ENCODE measurements at places on chromosomes 11 and 22.

- DNase-seq: no peak
These were observed 2.6 kb downstream of the ANKRD13D start for GRCh38 chr11:67291481-67292381.

DNA sequence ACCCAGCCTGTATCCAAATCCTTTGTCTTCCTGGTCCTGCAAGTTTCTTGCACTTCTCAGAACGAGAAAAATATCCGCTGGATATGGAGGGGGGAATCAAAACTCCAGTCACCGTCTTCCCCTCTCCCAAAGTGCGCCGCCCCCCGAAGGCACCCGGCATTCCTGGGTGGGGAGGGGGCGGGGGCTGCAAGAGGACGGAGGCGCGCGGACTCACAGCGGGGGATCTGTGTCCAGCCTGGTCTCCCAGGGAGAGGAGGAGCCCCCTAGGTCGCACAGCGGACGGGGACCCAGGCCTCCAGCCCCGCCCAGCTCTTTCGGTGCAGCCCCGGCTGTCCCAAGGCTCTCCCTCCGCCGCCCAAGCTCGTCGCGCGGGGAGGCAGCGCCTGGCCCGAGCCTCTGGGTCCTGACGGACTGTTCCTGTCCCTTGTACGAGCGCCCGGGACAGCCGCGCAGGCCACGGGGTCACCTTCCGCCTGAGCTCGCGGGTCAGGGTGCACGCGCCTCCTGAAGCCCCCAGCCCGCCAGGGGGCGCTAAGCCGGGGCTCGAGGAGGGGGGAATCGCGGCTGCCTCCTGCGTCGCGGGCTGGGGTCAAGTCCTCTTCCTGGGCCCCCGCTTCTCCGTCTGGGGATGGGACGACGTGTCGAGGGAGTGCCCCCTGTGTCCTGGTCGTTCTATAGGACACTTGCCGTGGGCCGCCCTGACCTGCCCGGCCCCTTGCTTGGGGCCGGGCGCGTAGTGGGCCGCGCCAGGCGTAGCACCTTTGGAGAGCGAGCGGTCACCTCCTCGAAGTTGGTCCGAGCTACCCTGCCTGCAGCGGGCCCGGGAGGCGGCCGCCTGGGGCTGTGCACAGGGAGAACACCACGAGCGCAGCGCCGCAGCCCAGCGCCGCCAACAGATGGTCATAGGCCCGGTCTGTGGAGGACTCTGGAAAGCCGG, 2.4 kb upstream of the WNT11 start:
- peak; percentile 81 for DNase-seq

DNA sequence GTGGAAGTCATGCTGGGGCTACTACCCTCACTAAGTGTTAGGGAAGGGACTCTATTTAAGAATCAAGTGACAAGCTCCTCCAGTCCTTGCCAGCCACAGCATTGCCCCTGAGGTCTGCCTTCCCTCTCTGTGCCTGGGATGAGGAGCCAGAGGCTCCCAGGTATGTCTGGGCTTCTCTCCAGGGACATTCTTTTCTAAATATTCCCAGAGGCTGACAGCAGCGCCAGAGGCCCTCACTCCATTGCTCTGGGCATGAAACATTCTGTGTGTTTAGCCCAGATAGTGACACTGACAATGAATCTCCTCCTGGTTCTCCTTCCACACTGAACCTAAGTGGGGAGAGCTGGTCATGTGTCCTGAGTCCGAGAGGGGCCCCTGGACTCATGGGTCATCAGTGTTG, 2.2 kb downstream of the OR51E1 start:
- DNase-seq: no peak

DNA sequence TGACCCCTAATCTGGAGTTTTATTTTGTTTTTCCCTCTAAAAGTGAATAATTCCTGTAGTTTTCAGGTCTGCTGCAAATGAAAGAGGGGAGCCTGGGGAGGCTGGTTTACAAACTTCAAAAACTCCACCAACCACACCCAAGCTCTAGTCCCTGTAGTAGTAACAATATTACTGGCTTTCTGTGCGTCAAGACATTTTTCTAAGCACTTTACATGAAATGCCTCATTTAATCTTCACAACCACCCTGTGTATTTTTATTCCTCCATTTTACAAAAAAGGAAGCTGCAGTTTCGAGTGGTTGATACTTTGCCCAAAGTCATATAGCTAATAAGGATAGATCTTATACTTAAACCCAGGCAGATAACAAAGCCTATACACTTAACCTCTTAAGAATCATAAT, 23.5 kb downstream of the CTNND1 start:
- no peak for DNase-seq

DNA sequence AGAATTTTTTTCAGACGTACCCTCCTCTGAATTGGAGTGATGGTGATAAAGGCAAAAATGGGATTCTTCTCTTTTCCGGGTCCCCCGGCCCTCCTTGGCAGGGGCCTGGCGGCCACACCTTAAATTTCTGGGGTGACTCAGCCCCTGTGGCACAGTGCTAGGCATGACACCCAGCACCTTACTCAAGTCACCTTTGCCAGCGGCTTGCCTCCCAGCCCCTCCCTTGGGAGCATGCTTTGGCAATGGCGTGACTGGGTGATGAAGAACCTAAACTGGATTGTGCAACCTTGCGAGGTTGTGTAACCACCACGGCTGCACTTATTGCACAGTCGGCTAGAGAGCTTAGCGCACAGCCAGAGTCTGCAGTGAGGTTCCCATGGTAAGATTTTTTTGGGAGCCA, 16.2 kb upstream of the LDLRAD3 start:
- no peak for DNase-seq

GRCh38 chr22:26235792-26236487, 66.7 kb downstream of the SEZ6L start:
- no peak for DNase-seq

- DNase-seq: no peak
These were observed 6.9 kb downstream of the RAB3IL1 start for GRCh38 chr11:61910187-61911127.

DNA sequence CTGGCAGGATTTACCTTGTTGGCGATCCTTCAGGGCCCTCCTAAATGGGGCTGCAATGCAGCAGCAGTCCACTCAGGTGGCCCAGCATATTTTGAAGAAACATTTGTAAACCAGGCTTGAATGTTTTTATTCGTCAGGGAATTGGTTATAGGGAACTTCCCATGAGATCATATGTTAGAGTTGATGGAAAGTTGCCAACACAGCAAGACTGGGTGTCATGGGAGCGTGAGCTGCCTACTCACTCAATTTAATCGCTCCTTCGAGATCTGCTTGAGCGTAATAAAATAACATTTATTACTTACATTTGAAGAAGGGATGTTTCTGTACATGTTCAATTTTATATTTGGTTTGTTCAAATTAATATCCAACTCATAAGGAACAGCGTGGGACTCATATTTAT, 19.4 kb downstream of the OR2AT4 start:
- DNase-seq: no peak

DNA sequence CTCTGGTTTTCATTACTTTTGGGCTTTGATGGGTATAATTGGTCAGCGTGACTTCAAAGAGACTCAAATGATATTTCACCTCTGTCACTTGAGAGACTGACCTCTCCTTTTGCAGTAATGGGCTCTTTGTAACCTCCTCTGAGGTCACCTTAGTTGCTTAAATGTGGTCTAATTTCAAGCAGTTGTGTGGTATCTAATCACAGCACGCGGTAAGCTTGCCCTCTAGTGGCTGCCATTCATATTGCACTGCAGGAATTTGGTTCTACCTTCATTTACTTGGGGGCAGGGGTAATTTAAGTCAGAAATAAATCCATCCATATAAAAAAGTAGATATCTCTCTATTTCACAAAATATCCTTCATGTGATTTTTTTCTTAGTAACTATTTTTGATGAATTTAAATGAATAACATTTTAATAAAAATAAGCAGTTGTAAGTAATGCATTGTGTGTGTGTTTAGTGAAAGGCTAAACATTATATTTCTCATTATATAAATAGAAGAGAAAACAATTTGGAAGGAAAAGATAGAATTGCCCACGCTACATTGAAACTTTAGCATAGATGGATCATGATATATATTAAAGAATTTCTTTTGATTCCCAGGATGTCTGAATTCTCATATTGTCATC, 55.0 kb upstream of the ANO3 start:
- DNase-seq: peak; percentile 2

DNA sequence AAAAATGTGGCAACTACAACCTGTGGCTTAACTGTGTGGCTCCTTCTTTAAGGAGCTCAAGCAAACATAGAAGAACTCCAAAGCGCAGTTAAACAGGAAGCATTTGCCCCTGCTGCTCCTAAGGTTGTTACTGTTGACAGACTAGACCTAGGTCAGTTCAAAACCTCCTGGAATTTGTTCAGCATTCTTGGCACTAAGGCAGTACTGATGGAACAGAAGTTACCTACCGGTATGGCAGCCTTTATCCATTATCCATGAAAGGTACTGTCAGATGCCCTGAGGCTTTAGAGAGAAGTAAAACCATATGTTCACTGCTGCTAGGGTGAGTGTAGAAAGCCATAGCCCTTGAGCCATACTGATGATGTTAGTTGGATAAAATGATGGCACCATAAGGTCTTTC, 916.5 kb upstream of the FAT3 start:
- no peak for DNase-seq

DNA sequence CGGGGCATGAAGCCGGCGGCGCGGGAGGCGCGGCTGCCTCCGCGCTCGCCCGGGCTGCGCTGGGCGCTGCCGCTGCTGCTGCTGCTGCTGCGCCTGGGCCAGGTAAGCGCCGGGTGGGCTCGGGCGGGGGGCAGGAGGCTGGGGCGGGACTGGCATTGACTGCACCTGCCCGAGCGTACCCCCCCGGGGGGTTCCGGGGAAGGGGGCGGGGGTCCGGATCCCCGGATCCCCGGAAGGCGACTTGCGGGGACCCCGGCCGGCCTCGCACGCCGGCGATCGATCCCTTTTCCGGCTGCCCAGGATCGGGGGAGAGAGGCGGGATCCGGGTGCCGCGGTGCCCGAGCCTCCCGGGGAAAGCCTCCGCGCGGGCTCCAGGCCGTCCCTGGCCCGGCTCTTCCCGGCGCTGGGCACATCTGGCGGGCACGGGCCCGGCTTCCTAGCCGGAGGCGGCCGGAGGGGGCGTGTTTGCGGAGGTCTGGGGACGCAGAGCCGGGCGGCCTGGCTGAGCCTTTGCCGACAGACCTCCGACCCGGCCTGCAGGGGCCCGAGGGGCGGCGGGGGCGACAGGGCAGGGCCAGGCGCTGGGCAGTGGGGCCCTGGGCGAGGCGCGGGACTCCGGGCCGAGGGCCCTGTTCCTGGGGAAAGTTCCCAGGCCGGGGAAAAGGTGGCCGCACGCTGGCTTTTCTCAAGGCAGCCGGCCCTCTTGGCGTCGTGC, 705 bp downstream of the PTPRJ start:
- DNase-seq: peak; percentile 20

GRCh38 chr11:105158436-105158835, 18.9 kb upstream of the CARD18 start:
- no peak for DNase-seq

DNA sequence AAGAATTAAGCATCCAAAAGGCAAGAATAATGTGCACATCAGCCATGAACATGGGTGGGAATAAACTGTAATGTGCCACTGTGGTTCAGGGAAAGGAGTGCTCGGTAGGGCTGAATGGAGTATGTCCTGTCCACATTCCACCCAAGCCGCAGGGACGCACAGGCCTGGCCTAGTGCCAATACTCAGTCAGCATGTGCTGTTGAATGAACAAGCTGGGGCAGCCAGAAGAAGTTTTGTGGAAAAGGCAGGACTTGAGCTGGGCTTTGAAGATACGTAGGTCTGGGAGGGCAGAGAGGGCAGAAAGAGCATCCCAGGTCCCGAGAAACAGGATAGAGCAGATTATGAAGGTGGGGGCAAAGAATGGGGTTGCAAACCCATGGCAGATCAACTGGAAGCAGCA, 60.0 kb upstream of the PLET1 start:
- no peak for DNase-seq

- DNase-seq: no peak
These were observed 101.8 kb downstream of the NAV2 start for GRCh38 chr11:19814421-19814820.

- no peak for DNase-seq
These were observed 93.1 kb upstream of the FGF3 start for GRCh38 chr11:69912161-69912910.

GRCh38 chr11:10899121-10899830, 41.4 kb upstream of the ZBED5 start:
- DNase-seq: peak; percentile 5

GRCh38 chr11:124876818-124877630, 11.8 kb downstream of the ROBO3 start:
- no peak for DNase-seq

GRCh38 chr22:44107340-44107739, 73.4 kb upstream of the PARVG start:
- no peak for DNase-seq

- DNase-seq: no peak
These were observed 41.1 kb downstream of the OSBP start for GRCh38 chr11:59574467-59574866.

GRCh38 chr11:103529181-103529684, 420.0 kb downstream of the DYNC2H1 start:
- DNase-seq: no peak

DNA sequence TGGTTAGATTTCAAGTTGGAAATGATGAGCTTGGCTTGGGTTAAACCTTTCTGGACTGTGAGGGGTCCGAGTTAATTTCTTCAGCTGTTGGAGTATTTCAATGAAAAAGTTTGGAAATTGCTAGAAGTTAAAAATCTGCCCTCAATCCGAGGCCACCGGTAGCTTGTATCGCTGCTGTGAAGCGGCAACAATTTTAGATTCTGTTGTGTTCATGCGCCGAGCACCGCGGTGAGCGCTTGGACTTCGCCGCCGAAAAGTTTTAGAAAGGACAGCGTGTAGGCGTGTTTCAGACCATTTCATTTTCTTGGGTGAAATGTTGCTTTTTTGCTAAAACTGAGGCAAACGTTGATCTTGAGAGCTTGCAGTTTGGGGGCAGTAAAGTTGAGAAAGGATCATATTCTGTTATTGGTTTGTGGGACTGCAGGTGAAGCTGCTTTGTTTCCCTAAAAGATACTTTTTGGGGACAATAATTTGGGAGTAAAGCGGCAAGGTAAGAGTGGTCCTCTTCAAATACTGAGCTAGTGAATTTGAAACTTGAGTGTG, 928 bp downstream of the FBXO7 start:
- DNase-seq: peak; percentile 20
